Inflammatory macrophage (primary cell): ENCODE measurements at places on chromosomes 6 and 20.

- peak; percentile 26 for DNase-seq
These were observed 29.4 kb downstream of the PHIP start for GRCh38 chr6:79048611-79049010.

- DNase-seq, result no peak
These were observed 43.5 kb upstream of the APCDD1L start for GRCh38 chr20:58558486-58559367.

- DNase-seq, result no peak
These were observed 15.5 kb downstream of the RNF146 start for GRCh38 chr6:127282184-127282583.

- no peak for DNase-seq
These were observed 41.6 kb upstream of the LYRM2 start for GRCh38 chr6:89680150-89680549.

- DNase-seq, result peak; percentile 10
These were observed 43.1 kb downstream of the SLC17A5 start for GRCh38 chr6:73610444-73611275.

DNA sequence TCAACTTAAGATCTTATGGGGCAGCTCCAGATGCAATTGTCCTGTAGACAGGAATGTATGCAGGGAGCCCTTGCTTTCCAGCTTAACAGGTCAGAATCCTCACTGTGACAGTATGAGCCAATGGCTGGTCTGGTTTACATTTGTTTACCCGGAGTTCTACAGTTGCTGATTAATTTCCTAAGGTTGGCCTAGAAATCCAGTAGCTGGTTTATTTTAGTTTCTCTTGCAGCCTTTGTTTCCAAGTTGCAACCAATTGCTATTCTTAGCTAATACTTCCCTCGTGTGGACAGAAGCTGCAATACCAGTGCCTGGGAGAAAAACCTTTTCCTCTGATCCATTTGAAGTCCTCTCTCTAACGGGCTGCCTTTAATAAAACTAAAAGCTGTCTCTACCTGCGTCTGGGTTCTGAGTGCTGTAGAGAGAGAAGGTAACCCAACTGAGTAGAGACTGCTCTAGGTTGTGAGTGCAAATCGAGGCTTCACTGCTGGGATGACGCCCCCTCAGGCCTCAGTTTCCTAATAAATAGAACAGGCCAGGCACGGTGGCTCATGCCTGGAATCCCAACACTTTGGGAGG is 45.9 kb downstream of the ZNF217 start:
- peak; percentile 65 for DNase-seq
